Activated CD8-positive, alpha-beta memory T cell treated with anti-CD3 and anti-CD28 coated beads for 4 hours (primary cell): ENCODE measurements at places on chromosomes 2 and 18.

DNA sequence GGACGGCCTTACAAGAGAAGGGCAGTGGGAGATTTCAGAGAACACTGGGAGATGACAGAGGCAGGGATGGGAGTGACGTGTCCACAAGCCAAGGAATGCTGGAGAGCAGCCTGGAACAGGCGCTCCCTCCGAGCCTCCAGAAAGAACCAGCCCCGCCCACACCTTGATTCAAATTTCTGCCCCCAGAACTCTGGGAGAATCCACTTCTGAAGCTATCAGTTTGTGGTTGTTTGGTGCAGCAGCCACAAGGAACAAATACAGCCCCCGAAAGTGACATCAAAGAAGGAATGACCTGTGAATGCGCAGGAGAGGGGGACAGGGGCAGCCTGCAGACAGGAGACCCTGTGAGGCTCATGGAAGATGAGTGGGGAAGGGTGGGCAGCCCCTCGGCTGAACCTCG is 67.3 kb downstream of the TWIST2 start:
- no peak for DNase-seq

DNA sequence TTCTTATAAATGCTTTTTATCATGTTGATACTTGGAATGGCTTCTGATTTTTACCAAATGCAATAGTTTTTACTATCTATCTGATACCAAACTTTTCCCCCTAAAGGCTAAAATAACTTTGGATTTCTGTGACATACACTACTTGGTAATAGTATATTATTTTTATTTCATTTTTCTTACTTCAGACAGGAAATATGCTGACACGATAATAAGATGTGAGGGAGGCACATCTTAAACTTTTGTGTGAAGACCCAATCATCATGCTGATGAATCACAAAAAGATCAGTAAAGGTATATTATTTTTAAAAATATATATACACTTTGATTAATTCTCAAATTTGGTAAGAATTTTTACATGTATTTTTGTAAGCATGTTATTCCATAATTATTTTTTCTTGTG is 122.8 kb downstream of the TGIF1 start:
- DNase-seq = no peak

GRCh38 chr2:32947484-32948143 is 861 bp downstream of the LTBP1 start:
- DNase-seq = no peak

DNA sequence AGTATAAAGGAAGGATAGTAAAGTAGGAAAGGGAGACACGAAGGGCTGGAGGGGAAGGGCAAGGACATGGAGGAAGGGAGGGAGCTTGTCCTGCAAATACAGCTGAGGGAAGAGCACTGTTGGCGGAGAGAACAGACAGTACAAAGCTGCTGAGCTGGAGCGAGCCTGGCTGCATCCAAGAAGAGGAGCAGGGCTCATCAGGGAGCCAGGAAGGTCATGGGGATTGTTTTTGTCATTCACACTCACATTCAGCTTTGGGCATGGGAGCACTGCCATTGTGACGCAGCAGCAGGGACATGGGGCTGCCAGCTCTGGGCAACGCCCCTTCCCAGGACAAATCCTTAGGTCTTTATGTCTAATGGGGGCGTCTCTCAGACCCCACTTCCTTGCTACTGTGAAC is 125.1 kb downstream of the COPS8 start:
- DNase-seq = no peak

DNA sequence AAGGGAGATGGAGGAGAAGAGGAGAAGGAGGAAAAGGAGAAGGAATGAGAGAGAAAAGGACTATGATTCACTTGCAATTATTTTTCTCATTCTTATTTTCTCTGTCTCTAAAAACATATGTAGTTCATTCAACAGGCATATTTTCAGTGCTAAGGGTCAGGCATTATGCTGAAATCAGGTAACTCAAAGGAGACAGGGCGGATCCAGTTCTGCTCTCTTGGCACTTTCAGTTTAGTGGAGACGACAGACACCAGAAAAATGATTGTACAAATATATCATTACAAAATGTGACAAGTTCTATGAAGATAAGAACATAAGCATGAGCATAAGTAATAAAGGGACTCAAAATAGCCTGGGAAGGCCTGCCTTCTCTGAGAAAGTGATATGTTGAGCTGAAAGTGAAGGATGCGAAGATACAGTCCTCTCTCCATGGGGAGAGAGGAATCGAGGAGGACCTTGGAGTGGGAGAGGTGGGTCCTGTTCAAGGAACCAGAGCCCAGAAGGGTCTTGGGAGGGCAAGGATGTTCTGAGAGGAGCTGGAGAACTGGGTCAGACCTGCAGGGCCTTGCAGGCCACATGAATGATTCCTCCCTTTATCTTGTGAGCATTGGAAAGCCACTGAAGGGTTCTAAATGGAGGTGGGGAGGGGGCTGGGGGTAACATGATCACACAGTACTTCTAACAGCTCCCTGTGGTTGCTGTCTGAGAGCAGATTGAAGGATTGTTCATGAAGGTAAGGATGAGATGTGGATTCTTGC is 58.6 kb upstream of the TMEM17 start:
- DNase-seq = no peak

GRCh38 chr2:36420569-36421181 is 65.1 kb downstream of the CRIM1 start:
- no peak for DNase-seq

- no peak for DNase-seq
Measured at GRCh38 chr18:73670039-73670438, 477.6 kb downstream of the FBXO15 start.

DNA sequence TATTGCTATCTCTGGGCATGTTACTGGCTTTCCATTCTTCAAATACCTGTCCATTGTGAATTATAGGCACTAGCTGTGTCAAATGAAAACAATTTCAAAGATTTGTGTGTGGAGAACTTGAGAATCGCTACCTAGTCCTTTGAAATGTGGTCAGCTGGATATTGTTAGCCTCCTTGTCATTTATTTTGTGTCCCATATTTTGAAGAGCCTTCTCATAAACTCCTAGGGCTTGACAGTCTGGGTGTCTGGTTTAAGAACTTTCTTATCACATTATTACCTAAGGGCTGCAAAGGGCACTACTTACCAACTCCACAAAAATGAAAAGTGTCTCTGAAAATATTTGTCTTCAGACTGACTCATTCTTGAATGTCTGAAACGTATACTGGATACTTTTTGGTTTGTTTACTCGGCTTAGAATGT is 50.2 kb downstream of the COL4A3 start:
- DNase-seq = no peak

- no peak for DNase-seq
Measured at GRCh38 chr2:189164746-189165145, 14.8 kb downstream of the COL5A2 start.

GRCh38 chr2:211387734-211388133 is 831.3 kb downstream of the CPS1 start:
- DNase-seq = no peak

GRCh38 chr2:238433941-238434845 is 7.5 kb downstream of the ASB1 start:
- DNase-seq = no peak

DNA sequence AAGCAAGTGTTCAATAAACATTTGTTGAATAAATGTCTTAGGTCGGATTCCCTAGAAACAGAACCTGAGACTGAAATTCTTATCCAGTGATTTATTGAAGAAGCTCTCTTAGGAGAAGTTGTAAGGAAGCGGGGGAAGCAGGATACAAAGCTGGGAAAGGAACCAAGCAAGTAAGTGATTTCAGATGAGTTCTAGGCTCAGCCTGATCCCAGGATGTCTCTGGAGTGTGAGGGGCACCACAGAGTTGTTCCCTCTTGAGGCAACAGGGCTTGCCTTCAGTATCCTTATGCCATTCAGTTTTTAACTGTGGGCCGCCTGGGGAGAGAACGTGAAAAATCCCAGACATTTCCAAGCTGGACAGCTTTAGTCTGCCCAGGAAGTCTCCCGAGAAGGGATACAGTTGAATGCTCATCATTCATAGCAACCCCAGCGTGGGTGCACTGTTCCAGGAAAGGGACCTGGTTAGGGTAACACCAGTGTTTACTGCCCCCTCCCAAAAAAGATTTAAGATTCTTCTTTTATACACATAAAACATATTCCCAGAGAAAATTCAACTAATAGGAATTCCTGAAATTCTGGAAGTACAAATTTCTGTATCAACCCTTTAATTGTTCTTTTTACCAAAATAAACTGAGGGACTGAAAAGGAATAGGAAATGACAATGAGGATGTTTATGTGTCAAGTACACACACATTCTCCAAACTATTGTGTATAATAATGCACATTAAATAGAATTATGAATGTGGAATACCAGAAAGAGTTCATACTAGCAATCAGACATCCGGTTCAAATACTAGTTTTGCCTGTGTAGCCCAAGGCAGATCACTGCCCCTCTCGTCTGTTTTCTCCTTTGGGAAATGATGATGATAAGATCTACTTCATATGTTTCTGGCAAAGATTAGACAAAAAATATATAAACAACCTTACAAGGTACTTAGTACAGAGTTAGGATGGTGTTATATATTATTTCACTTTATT is 592.1 kb upstream of the CDH2 start:
- DNase-seq = no peak

- DNase-seq = no peak
Measured at GRCh38 chr18:62018034-62018758, 125.4 kb upstream of the RNF152 start.

DNA sequence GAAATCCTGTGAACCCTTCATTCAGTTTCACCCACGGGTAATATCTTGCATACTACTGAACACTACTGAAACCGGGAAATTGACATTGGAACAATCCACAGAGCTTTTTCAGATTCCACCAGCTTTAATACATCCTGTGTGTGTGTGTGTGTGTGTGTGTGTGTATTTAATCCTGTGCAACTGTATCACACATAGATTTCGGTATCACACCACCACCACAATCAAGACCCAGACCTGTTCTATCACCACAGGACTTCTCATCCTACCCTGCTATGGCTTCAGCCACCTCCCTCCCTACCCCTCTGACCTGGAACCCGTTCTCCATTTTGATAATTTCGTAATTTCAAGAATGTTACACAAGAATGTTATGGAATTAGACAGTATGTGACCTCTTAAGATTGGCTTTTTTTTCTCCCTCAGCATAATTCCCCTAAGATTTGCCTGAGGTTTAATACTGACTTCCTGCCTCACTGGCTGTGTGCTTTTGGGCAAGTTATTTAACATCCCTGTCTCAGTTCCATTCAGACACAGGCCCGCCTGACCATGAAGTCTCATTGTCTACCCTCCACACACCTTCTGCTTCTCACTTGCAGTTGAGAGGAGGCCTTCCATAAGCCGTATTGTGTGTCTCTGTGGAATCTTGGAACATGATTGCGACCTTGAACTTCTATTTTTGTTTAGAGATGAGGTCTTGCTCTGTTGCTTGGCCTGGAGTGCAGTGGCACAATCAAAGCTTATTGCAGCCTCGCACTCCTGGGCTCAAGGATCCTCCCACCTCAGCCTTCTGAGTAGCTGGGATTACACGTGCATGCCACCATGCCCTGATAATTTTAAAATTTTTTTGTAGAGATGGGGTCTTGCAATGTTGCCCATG is 14.4 kb upstream of the TMEM131 start:
- no peak for DNase-seq
